Frontal cortex (tissue), 4 donors: ENCODE measurements at places on chromosomes 7 and 10. TPM values are rescaled to one million over a fixed set of nuclear protein-coding genes. Genes with fewer than 3 reads are reported as not detected.

ERVW-1 gene
- not detected for total RNA-seq

CCL24 gene
- total RNA-seq, result not detected

- DNase-seq, result no peak
These were observed 262.8 kb downstream of the ZEB1 start for GRCh38 chr10:31581741-31582323.

- DNase-seq, result no peak
These were observed 523 bp downstream of the PURB start for GRCh38 chr7:44884621-44885393.

DNA sequence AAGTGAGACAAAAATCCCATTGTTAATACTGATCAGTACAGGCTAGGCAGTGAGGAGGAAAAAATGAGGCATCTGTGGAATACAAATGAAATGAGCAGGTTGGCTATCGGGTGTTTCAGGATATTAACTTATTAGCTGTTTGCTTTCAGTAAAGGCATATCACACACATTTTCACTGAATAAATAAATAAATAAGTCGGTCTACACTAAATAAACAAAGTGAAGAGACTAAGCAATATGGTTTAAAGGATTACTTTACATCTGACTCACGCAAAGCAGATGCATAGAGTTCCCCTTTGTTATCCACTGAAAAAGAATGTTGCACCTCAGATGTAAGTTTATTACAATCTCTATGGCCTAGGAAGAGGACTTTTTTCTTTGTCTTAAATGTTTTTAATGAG is 6.3 kb upstream of the SEMA3A start:
- no peak for DNase-seq

DNA sequence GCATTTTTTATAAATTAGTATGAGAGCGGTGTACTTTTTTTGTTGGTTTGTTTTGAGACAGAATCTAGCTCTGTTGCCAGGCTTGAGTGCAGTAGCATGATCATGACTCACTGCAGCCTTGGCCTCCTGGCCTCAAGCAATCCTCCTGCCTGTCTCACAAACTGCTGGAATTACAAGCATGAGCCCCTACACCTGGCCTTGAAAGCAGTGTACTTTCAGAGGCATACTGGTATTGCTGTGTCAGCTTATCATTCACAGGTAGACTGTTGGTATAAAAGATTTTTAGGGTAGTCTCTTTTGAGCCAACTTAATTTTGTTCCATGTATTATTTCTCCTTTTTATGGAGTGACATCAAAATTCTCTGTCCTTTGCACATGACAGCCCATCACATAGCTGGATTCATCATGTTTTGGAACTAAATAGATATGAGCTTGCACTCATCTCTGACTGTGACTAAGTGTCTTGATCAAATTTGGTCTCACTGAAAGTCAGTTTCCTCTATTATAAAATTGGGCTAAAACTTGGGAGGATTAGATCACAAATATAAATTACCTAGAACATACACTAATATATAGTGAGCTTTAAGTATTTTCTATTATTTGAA is 12.4 kb downstream of the GNAT3 start:
- no peak for DNase-seq
